DMS153 (cell line): ENCODE measurements at places on chromosomes 4 and X.

- DNase-seq, result no peak
Observed at GRCh38 chr4:7704091-7704490, 235.6 kb downstream of the AFAP1 start.

DNA sequence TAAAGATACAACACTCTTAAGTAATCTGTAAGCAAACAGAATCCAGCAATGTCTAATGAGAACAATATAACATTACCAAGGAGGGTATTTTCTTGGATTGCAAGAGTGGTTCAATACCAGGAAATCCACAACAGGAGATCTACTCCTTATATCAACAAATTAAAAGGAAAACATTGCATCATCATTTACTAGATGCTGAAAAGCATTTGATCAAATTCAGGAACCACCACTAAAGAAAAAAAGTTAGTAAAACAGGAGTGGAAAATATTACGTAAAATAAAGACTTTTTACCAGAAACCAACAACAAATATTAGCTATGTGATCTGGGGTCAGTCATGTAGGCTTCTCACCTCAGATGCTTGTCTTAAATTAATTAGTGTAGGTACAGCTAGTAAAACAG, 66.8 kb upstream of the MAB21L2 start:
- DNase-seq, result no peak

DNA sequence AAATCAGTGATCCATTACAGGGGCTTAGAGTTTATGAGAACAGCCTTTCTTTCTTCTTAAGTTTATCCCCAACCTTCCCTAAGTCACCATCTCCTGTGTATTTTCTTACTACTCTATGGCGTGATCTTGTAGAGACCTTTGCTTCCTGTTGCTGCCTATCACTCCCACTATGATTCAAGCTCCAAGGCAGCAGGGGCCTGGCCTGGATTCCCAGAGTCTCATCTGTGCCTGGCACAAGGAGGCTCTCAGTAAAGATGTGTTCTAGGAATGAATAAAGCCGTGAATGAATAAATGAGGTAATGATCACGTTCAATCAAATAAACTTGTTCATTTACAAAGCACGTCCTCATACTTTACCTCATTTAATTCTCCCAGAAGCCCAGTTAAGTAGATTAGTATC, 45.4 kb downstream of the CC2D2A start:
- DNase-seq, result no peak

GRCh38 chr4:173794662-173795061, 264.6 kb upstream of the HAND2 start:
- DNase-seq, result no peak

GRCh38 chr4:25662306-25662705, 6.7 kb downstream of the SLC34A2 start:
- no peak for DNase-seq

DNA sequence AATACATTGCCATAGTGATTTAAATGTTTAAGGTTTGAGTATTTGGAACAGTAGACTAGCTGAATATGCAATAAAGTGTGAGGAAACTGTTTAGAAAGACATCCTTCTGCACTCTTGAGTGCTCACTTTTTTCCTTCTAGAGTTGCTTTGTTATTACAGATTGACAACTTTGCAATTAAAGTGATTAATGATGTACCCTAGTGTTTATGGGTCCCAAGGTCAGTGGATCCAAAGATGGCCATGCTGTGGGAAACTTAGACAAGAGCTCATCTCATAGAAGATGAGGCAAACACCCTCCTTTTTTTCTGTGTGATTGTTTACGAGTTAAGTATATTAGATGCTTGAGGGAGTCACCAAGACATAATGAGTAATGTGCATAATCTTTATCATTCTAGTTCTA, 118.8 kb downstream of the PDLIM5 start:
- DNase-seq, result no peak

DNA sequence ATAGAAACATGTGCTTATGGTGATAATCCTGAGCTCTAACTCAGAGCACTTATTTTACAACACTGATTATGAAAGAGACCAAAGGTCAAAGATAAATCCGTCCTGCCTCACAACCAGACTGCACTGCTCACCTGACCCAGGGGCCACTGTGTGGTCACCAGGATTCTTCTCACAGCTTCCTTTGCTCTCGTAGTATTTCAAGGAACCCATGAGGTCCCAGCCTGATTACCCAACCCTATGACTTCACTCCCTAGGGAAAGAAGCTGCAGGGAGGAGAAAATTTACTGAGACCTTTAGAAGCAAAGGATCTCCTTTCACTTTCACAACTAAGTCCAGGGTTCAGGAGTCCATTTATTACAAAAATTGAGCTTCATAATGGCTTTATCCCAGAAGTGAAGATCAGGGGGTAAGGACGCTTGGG, 9.6 kb downstream of the SLC25A5 start:
- no peak for DNase-seq

DNA sequence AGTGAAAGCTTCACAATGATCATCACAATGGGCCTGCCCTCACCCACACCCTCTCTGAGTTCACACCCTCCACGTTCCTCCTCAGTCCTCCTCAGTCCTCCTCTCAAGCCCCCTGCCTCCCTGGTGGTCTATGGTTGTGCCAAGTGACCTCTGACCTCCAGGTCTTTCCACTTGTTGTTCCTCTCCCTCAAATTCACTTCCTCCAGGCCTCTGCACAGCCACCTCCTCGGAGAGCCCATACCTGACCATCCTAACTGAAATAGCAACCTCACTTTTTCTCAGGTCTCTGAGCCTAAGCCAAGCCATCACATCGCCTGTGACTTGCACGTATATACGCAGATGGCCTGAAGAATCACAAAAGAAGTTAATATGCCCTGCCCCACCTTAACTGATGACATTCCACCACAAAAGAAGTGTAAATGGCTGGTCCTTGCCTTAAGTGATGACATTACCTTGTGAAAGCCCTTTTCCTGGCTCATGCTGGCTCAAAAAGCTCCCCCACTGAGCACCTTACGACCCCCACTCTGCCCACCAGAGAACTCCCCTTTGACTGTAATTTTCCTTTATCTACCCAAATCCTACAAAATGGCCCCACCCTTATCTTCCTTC, 293.4 kb upstream of the TENM3 start:
- DNase-seq, result no peak

GRCh38 chrX:110215411-110215810, 102.5 kb downstream of the AMMECR1 start:
- DNase-seq, result no peak

- DNase-seq, result no peak
Observed at GRCh38 chr4:176622251-176622948, 170.3 kb downstream of the VEGFC start.

DNA sequence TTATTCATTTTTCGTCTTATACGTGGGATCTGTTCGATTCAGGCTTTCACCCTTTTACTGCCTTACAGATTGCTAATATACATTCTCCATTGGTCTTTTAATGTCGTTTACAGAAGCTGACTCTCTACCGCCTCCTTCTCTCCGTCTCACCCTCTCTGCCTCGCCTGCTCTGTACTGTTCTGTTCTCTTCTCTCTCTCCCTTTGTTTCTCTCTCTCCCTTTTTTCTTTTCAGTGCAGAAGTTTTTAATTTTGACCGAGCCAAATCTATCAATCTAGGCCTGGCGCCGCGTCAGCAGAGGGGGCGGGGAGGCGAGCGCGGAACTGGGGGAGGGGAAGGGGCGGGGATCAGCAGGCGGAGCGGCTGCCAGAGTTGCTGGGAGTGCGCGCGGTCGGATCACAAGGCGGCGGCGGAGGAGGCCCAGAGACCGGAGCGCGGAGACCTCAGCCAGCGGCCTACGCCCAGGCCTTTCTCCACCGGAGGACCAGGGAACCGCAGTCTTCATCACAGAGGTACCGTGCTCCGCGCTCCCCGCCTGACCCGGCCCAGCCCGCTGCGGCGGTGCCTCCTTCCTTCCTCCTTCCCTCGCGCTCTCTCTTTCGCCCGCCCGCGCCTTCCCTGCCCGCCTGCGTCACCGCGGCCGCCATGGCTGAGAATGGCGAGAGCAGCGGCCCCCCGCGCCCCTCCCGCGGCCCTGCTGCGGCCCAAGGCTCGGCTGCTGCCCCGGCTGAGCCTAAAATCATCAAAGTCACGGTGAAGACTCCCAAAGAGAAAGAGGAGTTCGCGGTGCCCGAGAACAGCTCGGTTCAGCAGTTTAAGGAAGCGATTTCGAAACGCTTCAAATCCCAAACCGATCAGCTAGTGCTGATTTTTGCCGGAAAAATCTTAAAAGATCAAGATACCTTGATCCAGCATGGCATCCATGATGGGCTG, at the start of gene UBQLN2:
UBQLN2 (plus strand) TSS at position 397 of the 931 bp plus-strand sequence; CDS start at position 644, 247 bp downstream.
- peak; percentile 7 for DNase-seq

DNA sequence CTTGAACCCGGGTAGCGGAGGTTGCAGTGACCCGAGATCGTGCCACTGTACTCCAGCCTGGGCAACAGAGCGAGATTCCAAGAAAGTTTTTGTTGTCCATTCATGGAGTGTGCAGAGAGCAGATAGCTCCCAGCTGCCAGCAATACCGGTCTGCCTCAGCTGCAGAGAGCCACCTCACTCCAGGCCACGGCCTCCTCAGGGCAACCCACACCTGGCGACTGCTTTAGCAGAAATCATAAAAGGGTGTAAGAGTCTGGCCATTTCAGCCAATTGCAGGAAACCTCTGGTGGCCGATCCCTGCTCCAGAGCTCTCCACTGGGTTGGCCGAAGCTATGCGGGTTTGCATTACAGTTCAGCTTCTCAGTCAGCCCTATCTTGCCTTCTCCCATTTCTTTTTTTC, 227.4 kb upstream of the BCOR start:
- no peak for DNase-seq

- no peak for DNase-seq
Observed at GRCh38 chr4:10524196-10524833, 67.1 kb upstream of the ZNF518B start.

- no peak for DNase-seq
Observed at GRCh38 chr4:103289186-103289585, 91.0 kb upstream of the CENPE start.

GRCh38 chr4:56424697-56425514, 10.5 kb downstream of the PPAT start:
- no peak for DNase-seq

GRCh38 chr4:55758570-55758969, 61.0 kb upstream of the EXOC1L start:
- peak; percentile 87 for DNase-seq

- no peak for DNase-seq
Observed at GRCh38 chr4:79604152-79604551, 196.1 kb upstream of the GK2 start.

DNA sequence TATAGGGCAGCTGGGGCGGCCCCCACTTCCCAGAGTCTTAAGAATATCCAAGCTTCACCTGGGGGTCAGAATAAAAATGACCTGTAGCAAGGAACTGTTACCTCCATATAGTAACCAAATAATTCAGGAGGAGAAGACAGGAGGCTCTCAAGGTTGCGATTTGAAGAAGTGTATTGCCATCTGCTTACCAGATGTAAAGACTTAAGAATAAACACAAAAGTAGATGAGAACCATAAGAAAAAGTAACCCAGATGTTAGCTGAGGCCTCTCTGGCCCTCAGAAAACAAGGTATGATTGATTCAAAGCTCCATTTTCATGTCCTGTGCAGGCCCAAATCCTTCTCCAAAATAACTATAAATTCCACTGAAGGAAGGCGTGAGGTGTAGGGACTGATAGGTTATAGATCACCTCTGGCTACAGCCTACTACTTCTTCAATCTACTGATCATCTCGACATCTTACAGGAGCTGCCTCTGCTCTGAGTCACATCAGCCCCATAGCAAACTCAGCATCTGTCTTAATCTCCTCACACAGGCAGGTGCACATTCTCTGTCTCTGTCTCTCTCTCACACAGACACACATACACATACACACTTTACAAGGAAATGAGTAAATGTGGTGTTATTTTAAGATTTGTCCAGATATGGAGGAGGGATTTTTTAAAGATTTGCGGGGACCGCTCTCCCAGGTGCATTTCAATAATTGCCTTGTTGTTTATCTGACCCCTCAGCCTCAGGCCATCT, 193.9 kb upstream of the EDNRA start:
- DNase-seq, result no peak

DNA sequence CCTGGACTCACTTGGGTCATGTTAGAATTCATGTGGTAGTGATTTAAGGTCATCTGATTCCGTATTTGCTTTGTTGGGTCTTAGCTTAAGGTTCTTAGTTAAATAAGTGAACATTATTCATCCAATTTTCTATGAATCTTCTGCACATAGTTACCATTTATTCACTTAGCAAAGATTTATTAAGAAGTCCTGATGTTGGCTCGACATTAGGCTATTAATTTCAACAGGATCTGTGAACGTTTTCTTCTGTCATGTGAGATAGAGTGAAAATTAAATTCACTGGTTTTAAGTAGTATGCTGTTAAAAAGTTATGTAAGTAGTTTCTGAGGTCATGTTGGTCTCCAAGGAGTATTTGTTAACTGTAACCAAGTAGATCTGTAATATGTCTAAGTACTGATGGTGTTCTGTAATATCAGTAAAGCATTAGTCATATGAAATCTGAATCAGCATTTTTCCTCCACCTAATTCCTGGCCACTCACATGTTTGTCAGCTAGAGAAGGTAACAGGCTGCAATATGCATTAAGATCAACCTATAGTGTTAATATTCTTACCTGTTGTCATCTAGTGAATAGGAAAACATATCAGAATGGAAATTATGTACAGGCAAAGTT, 155.6 kb downstream of the PCDH7 start:
- DNase-seq, result no peak

DNA sequence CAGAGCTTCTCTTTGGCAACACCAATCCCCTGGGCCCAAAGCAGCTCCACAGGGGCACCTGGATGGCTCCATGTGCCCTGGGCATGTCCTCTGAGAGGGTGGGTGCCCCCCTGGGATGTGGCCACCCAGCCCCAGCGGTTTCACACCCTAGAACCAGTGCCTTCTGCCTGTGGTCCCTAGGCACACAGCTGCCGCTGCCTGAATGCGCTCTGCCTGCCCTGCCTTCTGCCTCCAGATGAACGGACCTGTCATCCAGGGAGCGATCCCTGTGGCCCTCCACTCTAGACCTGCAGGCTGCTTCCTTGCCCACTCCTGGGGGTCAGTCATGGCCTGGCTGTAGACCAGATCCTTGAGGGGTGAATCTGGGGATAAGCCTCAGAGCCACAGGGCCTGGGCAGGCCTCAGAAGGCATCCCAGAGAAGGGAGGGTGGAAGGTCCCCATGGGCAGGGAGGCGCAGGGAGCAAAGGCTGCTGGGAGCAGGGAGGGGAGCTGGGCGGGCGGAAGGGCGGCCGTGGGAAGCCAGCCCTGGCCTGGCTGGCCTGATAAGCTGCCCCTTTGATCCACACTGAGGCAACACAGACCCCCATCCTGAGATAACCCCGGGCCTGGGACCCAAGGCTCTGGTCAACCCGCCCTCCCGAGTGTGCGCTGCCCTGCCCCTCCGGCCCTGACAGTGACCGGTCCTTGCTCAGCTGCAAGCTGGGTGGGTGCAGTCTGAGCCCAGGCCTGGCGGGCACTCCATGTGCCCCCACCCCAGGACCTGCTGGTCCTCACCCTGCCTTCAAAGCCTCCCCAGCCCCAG, 8.1 kb upstream of the FGFR3 start:
- DNase-seq, result no peak

GRCh38 chr4:73275318-73275654, 16.7 kb upstream of the ANKRD17 start:
- DNase-seq, result peak; percentile 84

GRCh38 chr4:161252520-161253141, 911.2 kb downstream of the FSTL5 start:
- peak; percentile 0 for DNase-seq

- no peak for DNase-seq
Observed at GRCh38 chrX:15293451-15293850, 22.0 kb downstream of the ASB11 start.
